ENCODE measurements at places on chromosomes 11 and 22. TPM values are rescaled to one million over a fixed set of nuclear protein-coding genes. Genes with fewer than 3 reads are reported as not detected.

Gene KRTAP5-8
- not detected for total RNA-seq

Gene CHID1
- total RNA-seq, result 91.9 TPM

- H3K36me3 ChIP-seq, result no peaks in the 10 kb centered on the region
- DNase-seq, result no peak
- H3K4me3 ChIP-seq, result no peak overlapping the region
- no peaks in the 10 kb centered on the region for H3K27me3 ChIP-seq
- peaks cover 11% of the 10 kb centered on the region for H3K4me1 ChIP-seq
Observed at GRCh38 chr22:39435616-39436015, 21.2 kb upstream of the MGAT3 start.

DNA sequence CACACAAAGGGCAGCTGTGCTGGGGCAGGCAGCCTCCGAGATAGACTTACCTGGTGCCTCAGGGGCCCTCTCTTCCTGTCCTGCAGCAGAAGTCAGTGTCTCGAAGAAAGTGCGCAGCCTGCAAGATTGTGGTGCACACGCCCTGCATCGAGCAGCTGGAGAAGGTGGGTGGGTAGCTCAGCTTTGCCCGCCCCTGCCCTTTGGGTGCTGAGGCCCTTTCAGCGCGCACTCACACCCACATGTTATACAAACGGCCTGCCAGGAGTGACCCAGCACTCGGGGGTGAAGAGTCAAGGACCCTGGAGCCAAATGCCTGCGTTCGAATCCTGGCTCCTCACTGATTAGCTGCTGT, 13.6 kb upstream of the MDK start:
- H3K4me1 ChIP-seq, result peaks cover 13% of the 10 kb centered on the region
- H3K4me3 ChIP-seq, result no peak overlapping the region
- no peak for DNase-seq

DNA sequence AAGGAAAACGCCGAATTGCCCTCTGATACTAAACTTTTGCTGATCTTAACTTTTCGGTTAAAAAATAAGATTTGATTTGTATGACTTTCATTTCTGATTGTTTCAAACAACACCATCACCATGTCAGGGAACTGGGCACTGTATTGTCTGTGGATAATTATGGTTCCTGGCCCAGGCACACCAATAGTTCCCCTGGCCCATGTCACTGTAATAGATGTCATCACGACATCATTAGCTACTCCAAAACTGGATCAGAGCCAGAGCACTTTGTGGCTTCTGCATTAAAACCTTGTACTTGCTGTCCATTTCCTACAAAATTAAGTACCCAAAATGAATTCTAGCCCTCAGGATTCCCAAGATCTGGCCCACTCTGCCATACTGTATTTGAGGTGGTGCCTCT, 119.5 kb upstream of the NARS2 start:
- H3K27me3 ChIP-seq, result peaks cover 7% of the 10 kb centered on the region
- no peaks in the 10 kb centered on the region for H3K36me3 ChIP-seq
- H3K4me1 ChIP-seq, result no peaks in the 10 kb centered on the region
- no peak overlapping the region for H3K4me3 ChIP-seq
- no peak for DNase-seq
- H3K27ac ChIP-seq, result no peak overlapping the region

DNA sequence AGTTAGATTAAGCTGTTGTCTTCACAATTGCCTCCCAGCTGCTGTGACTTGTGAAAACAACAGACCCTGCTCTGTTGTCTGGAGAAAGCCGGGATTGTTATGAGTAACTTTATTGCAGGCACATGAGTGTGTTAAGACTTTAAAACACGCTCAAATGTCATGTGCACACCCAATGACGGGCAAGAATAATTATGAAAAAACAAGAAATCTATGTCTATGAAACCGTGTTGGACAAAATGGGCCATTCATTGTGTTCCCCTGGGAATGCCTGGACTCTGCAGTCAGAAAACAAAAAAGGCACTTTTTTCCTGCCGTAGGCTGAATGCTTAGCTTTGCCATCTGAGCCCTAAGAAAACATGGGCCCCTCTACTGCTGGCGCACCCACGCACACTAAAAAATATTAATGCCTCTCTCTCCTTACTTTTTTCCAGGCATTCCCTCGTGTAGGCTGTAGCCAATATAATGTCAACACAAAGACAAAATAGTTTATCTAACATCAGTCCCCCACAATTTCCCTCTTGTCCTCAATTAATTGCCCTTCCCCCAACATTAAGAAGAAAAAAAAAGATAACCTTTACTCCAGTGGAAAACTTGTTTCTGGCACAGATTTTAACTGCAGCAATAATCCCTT, 207.9 kb downstream of the SOX6 start:
- no peak overlapping the region for H3K27ac ChIP-seq
- no peaks in the 10 kb centered on the region for H3K4me1 ChIP-seq
- H3K27me3 ChIP-seq, result 0 out of 2 replicates have a peak, but pooled peaks cover 6% of the 10 kb centered on the region
- no peak for DNase-seq
- no peak overlapping the region for H3K4me3 ChIP-seq

GRCh38 chr11:92340839-92341238, 116.2 kb downstream of the FAT3 start:
- H3K36me3 ChIP-seq, result no peaks in the 10 kb centered on the region
- no peak overlapping the region for H3K4me3 ChIP-seq
- peak; percentile 41 for DNase-seq
- H3K27ac ChIP-seq, result no peak overlapping the region
- peaks cover 8% of the 10 kb centered on the region for H3K27me3 ChIP-seq
- no peaks in the 10 kb centered on the region for H3K4me1 ChIP-seq
